ENCODE measurements at places on chromosomes 3 and 15.

DNA sequence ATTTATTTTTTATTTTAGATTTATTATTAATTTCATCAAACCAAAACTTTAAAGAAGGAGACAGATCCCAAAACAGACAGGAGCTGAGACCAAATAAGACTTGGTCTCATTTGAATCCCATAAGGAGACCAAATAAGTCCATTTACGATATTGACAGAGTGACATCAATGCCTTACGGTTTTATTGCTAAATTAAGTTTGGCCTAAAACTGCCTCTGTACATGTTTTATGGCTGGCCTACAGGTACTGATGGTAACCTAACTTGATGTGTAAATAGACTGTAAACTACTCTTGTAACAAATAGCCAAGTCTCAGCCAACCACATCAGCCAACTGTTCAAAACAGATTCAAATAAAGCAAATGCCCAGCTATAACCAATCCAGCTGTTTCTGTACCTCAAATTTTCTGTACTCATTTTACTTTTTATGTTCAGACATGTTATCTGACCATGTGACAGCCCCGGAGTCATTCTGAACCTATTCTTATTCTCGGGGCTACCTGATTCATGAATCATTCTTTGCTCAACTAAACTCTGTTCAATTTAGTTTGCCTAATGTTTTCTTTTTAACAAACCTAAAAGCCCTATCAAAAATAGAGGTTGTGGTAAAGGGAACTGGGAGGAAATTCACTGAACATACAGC is 89.4 kb upstream of the CDAN1 start:
- no peak for DNase-seq

DNA sequence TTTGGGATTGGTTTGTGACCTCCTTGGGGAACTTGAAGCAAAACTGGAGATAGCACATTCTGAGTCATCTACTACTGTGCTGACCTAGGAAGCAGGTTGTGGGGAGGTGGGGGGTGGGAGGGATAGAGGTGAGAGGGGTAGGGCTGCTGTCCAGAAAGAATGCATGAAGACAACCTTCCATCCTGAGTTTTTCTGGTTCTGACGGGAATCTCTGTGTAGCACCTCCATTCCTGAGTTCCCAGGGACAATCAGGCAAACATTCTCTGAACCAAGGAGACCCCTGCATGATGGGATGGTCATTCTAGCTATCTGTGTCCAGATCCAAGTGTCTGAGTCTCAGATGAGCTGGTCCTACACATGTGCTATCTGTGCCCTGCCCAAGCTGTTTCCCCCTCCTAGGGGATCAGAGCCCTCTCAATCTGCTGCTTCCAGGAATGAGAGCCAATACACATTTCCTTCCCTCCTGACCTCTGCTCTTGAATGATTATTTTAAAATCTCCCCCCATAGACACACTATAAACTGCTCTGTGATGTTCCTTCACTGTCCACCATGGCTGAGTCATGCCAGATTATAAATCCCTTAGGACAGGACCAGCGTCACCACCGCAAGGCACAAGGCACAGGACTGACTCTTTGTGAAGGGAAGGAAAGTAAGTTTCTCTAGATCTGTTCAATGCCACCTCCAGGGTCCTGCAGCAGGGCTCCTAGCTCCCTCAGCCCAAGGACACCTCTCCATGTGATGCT is 2.2 kb upstream of the CD276 start:
- DNase-seq = no peak

DNA sequence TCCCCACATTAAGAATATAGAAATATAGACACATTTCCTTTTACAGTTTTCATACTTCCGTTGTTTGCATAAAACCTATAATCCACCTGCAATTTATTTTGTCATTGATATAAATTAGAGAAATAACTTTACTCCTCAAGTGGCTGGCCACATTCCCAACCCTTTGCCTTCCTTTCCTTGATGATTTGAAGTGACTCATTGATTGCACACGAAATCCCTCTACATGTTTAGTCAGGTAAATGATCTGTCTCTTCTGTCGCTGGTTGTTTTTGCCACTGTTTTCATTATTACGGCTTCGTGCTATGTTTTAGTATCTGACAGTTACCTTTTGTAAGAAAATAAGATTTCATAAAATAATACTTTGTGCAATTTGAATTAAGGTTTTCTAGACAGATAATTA is 272.2 kb upstream of the NR2E3 start:
- no peak for DNase-seq

GRCh38 chr3:44114142-44114541 is 127.5 kb upstream of the TOPAZ1 start:
- DNase-seq = no peak

- DNase-seq = no peak
Observed at GRCh38 chr3:55156851-55157650, 229.2 kb upstream of the LRTM1 start.

DNA sequence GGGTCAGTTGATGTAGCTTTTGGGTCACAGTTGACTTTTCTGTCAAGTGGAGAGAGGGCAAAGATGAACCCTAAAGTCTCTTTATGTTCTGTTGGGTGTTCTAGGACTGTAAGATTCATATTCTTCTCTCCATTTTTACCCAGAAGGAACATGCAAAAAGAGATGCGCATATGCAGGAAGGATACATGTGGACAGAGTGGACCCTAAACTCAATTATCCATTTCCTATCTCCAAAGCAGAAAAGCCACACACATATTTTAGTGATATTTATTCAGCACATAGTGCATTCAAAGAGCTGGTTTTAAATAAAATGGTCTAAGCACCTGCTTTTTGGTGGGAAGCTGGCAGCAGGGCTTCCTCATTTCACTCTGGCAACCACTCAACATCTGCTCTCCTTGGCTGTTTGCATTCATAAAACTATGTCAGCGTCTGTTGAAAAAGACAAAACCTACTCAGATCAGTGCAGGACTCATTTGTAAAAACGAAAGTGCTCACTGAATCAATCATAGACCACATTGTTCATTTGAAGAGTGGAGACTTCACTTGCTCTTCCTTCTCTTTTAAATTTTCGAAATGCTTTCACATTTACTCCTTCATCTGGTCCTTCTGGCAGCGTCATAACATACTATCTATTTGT is 96.6 kb downstream of the SEMA6D start:
- DNase-seq = no peak

DNA sequence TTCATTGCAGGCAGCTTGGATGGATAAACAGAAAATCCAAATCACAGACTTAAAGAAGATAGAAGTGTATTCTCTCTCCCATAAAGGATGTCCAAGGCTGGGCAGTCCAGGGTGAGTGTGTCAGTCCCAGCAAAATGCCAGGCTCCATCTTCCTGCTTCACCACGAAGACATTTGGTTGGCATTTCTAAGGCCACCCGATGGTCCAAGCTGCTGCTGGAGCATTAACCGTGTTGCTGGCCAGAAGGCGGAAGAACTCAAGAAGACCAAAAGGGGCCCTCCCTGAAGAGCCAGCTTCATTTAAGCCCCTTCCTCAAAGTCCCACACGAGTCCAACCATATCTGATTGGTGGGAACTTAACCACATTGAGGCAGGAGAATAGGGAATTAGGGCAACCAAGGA is 3.0 kb upstream of the CYP11A1 start:
- no peak for DNase-seq

- no peak for DNase-seq
Observed at GRCh38 chr3:175554801-175555200, 695.7 kb downstream of the NAALADL2 start.

DNA sequence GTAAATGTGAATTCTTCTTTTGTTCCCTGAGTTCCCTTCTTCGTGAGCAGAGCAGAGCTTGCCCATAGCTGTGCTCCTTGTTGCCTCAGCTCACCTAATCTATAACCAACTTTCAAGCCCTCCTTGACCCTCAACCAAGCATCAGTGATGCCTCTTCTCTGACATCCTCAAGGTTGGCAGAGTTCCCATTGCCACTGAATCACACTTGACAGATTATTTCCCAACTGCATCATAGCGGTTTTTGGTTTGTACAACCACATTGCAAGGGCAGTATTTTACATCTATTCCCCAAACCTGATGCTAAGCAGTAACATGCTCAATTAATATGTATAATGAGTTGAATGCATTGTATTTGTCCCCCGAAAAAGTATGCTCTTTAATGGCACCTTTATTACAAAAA is 133.0 kb upstream of the SNTN start:
- peak; percentile 33 for DNase-seq

- no peak for DNase-seq
Observed at GRCh38 chr3:163605915-163606314, 1472.4 kb downstream of the SI start.

GRCh38 chr15:53918180-53919079 is 59.8 kb upstream of the UNC13C start:
- DNase-seq = peak; percentile 38

GRCh38 chr15:62565634-62566026 is 400.5 kb upstream of the C2CD4B start:
- DNase-seq = no peak

- peak; percentile 65 for DNase-seq
Observed at GRCh38 chr3:107753494-107753893, 230.7 kb downstream of the BBX start.

GRCh38 chr15:84006421-84006820 is 229.2 kb upstream of the GOLGA6L4 start:
- no peak for DNase-seq

DNA sequence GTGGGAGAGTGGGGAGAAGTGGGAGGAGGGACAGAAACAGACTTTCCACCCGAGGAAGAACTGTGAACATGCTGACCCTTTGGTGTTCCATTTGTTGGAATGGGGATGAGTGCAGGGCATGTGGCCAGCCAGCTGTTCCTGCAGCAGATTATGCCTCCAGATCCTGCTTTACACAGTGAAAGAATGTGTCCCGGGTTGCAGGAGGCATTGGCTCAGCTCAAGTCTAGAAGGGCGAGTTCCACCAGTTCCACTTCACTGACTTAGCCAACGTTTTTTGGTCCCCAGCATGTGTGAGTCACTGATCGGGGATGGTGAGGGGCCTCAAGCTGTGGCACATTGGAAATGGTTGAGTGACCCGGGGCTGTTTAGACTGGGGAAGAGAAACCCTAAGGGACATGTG is 307.0 kb upstream of the ROPN1 start:
- DNase-seq = peak; percentile 91

DNA sequence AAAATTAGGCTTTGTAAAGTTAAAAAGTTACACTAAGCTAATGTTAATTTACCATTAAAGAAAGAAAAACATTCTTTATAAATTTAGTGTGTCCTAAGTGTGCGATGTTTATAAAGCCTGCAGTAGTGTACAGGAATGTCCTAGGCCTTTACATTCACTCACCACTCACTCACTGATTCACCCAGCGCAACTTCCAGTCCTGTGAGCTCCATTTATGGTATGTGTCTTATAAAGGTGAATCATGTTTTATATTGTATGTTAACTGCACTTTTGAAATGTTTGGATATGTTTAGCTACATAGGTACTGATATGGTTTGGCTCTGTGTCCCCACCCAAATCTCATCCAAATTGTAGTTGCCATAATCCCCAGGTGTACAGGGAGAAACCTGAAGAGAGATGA is 549.7 kb upstream of the EPHA6 start:
- no peak for DNase-seq

GRCh38 chr3:184368586-184369183 is 7.2 kb downstream of the POLR2H start:
- peak; percentile 23 for DNase-seq

- DNase-seq = no peak
Observed at GRCh38 chr3:82764521-82764920, 1003.1 kb upstream of the GBE1 start.

- no peak for DNase-seq
Observed at GRCh38 chr3:22980346-22980745, 222.8 kb upstream of the UBE2E2 start.

DNA sequence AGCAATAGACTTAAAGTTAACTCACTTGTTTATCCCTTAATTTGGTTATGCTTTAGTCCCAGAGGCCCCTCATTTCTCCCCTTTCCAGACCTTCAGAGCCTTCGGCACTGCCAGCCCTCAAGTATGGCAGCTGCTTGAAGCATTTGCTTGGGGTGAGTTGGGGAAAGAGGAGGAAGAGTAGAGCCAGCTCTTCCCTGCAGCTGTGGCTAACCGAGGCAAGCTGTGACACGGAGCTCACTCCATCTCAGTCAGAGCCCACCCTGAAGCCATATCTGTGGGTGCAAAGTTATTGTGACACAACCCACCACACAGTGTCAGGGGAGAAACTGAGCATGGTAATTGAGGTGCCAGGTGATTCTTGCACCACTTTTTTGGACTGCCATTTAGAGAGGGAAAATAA is 66.1 kb downstream of the FILIP1L start:
- no peak for DNase-seq

DNA sequence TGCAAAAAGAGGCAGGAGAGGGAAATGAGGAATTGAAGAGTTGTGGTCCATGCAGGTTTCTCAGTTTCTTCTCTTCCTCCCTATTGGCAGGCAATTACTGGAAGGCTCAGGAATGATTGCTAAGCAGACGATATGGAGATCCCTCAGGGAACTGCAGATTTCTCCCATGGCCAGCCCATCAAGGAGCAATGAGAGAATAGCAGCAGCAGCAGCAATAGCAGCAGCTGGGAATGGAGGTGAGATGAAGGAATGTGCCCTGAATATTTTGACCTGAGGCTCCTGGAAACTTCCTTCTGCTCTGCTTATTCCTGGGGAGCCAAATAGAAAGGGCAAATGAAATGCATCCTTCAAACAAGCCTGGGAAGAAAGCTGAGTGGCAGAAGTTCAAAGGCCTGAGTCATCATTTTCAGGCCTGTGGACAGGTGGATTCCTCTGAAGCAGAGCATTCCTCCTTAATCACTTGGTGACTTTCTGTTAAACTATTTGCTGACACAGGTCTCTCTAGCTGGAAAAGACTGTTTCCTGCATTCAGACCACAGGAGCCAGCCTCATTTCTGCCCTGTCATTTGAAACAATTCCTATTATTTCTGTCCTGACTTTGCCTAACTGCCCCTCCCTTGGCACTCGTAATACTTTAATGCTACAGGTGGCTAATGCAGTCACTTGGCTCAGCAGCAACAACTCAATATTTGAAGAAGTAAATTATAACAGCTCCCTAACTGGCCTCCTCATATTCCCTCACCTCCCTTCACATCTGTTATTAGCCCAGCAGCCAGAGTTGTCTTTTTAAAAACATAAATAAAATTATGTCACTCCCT is 146.9 kb upstream of the GADL1 start:
- DNase-seq = peak; percentile 99

DNA sequence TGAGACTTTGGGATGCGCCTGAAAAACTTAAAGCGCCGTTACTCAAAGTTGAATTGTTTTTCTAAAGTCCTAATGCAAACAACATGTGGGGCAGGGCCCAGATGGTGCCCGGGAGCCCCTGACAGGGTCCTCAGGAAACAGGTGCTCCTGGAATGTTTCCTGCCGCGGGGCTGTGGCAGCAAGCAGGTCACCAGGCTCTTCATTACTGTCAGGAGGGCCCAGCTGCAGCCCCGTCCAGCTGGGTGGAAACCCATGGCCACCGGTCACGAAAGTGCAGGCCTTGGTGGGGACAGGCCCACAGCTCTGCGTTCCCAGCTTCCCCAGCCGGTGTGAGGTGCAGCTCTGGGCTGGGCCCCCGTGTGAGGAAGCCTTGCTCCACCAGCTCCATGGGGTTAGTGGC is 63.9 kb upstream of the GATA2 start:
- no peak for DNase-seq

GRCh38 chr3:197750858-197751737 is 1.4 kb downstream of the FYTTD1 start:
- peak; percentile 57 for DNase-seq

GRCh38 chr15:72082176-72082575 is 35.8 kb downstream of the MYO9A start:
- DNase-seq = no peak

Measured in kidney tubule cell (primary cell).